Cortex of kidney (tissue), 1 donor: ENCODE measurements at places on chromosomes 2 and 18.

- no peak for DNase-seq
Measured at GRCh38 chr2:220684099-220684498, 888.0 kb downstream of the EPHA4 start.

DNA sequence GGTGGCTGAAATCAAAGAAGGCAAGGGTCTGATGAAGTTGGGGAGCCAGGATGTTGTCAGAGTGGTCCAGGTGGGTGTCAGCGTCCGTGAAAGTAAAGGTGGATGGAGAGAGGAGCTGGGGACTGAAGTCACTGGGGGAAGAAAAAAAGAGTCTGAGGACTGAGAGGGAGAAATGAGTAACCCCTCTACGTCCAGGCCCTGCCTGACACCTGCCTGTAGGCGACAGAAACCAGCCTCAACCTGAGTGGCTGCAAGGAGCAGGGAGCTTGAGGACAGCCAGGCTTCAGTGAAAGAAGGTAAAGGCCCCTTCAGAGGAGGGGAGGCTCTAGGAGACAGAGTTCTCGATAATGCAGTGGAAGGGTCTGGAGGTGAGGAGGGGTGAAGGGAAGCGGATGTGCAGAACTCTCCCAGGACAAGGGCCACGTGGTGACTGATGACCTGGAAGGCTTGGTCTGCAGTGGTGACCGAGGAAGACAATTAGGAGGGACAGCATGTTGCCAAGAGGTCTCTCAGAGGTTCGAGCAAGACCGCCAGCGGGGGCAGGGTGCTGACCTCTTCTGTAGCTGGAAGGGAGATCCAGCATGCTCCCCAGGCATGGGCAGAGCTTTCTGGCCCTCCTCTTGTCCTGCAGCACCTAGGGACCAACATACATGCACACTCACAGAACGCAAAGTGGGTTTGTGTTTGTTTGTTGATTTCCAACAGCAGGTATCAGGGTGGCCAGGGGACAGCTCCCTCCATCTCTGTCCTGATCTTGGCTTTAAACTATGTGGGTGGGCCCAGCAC lies 86.6 kb upstream of the TMEM247 start:
- DNase-seq = no peak

GRCh38 chr2:180910831-180911665 lies 69.4 kb upstream of the UBE2E3 start:
- DNase-seq = no peak

- DNase-seq = no peak
Measured at GRCh38 chr2:239253701-239254436, 147.0 kb downstream of the HDAC4 start.

DNA sequence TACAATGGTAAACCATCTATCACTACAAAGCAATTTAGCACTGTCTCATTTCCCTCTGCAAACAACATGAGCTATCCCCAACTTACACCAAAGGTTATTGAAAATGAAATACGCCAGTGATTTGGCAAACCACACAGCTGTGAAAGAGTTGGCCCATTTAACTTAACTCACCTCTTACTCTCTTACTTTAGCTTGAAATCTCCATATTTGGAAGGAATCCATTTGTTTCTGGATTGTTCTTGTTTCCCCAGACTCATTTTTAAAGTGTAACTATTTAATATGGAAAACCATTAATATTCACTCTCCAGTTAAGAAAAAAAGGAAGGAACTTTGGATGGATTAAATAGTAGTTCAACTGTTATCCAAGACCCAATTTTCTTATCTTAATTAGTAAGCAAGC lies 93.7 kb upstream of the TRIB2 start:
- no peak for DNase-seq

GRCh38 chr2:7953195-7953594 lies 728.7 kb upstream of the ID2 start:
- DNase-seq = no peak

- DNase-seq = no peak
Measured at GRCh38 chr18:71125581-71125980, 836.7 kb downstream of the SOCS6 start.
